ENCODE measurements at places on chromosomes 1 and 21.

- no peak for DNase-seq
Observed at GRCh38 chr1:19728413-19729145, 63.9 kb downstream of the HTR6 start.

DNA sequence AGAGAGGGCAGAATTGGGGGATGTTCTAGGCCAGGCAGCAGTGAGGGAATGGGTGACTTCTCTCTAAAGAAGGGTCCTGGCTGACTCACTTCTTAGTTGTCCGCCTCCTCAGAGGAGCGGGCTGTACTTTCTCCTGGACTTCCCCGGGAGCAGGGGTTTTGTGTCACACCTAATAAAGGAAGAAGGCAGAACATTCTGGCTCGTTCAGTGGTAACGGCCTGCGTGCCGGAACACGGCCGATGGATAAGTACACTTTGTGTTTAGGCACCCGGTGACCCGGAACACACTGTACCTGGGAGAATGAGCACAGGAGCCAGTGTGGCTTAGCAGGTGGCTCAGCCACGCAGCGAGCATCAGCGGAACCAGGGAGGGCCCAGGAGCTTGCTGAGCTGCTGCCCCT lies 84.7 kb downstream of the FBXO2 start:
- no peak for DNase-seq

GRCh38 chr1:199302554-199302953 lies 663.7 kb downstream of the PTPRC start:
- DNase-seq, result no peak

DNA sequence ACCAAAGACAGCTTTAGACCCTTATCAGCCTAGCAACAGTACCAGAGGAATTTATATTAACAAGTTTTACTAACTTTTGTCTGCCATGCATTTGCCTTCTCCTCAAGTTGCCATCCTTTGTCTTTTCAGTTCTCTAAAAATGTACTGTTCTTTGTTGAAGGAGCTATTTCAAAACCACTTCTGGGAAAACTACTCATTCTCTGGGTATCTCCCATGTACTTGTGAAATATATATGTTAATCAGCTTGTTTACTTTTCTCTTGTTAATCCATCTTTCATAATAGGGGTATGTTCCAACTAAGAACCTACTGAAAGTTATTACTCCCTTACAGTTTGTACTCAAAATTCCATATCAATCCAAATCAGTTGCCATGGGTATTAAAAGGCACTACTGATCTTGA lies 16.3 kb downstream of the DPYD start:
- DNase-seq, result no peak

- no peak for DNase-seq
Observed at GRCh38 chr1:174150499-174150898, 8.8 kb upstream of the RABGAP1L start.

Measured in left forelimb (tissue), 1 donor.